ENCODE measurements at places on chromosomes 3 and 15. TPM values are rescaled to one million over a fixed set of nuclear protein-coding genes. Genes with fewer than 3 reads are reported as not detected.

GRCh38 chr15:57251308-57251707 lies 125.0 kb upstream of the CGNL1 start:
- H3K4me3 ChIP-seq: no peak overlapping the region
- DNase-seq: no peak
- peaks cover 54% of the 10 kb centered on the region for H3K36me3 ChIP-seq
- no peak overlapping the region for H3K27ac ChIP-seq
- H3K27me3 ChIP-seq: no peaks in the 10 kb centered on the region
- no peaks in the 10 kb centered on the region for H3K4me1 ChIP-seq

- H3K4me3 ChIP-seq: no peak overlapping the region
- peaks cover 34% of the 10 kb centered on the region for H3K4me1 ChIP-seq
- H3K27me3 ChIP-seq: no peaks in the 10 kb centered on the region
Measured at GRCh38 chr3:129195731-129196256, 12.1 kb upstream of the CNBP start.

DNA sequence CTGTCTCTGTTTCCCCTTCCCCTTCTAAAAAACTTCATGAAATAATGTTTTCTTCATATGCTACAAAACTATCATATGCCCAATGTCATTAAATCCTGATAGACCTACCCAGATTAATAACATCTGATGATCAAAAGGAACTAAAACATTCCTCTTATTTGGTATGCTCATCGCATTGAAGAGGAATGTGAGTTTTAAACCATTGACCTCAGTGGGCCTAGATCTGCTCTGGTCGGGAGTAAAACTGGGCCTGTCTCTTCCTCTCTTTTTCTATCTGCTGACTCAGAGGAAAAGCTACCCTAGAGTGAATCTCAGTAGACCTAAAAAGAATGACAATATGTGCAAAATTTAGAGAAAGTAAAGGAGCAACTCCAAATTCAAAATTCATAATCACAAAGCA lies 275.8 kb downstream of the SATB1 start:
- H3K4me3 ChIP-seq: no peak overlapping the region
- no peaks in the 10 kb centered on the region for H3K4me1 ChIP-seq
- H3K27me3 ChIP-seq: no peaks in the 10 kb centered on the region
- no peak overlapping the region for H3K27ac ChIP-seq

DNA sequence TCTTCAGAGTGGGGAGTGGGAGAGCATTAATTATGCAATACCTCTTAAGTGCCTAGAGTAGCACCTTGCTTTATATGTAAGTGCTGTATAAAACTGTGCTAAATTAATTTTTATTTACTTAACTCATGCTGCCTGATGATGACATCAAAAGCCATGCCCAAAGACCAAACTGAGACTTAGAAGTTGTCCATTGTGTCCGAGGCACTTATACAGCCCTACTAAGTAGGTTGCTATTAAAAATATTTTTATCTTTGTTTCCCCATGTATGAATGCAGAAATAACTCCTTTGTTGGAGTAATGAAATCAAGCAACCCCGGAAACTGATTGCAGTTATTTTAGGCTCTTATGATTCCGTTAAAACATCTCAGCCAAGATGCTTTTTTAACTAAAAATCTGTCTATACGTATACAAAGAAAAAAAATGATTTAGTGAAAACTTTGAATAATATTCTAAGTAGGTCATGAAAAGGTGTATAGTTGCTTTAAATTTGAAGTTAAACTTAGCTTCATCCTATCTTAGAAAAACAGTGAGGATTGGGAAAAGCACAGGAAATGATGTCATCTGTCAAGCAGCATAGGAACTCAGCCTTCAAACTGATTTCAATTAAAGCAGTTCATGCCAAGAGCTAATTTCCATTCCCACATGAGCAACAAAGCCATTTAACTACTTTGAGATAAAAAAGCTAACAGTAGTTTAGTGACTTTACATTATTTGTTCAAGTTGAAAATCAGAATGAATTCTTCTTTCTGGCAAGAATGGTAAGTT lies 43.0 kb downstream of the FBN1 start:
- no peak for DNase-seq
- H3K27ac ChIP-seq: no peak overlapping the region
- H3K27me3 ChIP-seq: no peaks in the 10 kb centered on the region
- H3K4me3 ChIP-seq: no peak overlapping the region

DNA sequence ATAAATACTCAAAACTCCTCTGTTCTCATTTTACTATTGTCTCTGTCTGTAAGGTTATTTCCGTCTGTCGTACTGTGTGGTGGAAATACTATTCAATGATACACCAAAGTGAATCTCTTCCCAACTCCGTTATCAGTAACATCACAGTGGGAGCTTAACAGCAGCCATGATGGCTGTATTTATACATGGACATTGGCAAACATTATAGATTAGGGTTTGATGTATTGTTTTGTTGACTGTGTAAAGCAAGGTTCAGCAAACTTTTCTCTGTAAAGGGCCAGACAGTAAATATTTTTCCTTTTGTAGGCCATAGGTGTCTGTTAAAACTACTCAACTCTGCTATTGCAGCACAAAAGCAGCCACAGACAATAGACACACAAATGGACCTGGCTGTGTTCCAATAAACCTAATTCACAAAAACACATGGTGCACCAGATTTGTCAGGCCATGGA lies 23.2 kb downstream of the LIPC start:
- no peaks in the 10 kb centered on the region for H3K36me3 ChIP-seq
- H3K27ac ChIP-seq: no peak overlapping the region
- peaks cover 14% of the 10 kb centered on the region for H3K4me1 ChIP-seq
- no peaks in the 10 kb centered on the region for H3K27me3 ChIP-seq

DNA sequence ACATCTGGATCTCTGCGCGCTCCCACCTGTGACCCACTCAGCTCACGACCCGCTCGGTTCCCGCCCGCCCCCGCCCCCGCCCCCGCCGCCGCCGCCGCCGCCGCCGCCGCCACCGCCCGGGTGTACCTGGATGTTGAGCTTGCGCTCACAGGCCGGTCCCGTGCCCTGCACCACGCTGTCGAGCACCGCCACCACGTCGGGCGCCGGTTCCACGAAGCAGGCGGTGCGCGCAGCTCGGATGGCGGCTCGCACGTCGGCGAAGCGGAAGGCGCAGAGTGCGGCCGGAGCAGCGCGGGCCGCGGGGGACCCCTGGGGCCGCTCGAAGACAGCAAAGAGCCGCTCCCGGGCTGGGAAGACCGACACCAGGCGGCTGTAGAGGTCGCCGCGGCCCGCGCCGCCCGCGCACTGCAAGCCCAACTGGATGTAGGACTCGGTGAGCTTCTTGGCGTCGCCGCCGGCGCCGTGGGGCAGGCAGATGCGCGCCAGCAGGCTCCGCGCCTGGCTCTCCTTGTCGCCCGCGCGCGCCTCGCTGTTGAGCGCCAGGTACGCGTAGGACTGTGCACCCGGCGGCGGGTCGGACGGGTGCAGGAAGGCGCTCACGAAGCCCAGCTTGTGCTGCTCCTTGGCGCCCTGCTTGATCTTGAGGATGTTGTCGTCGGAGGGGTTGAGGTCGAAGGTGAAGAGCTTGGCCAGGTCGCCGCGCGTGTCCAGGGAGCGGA lies 1.1 kb downstream of the PLXND1 start:
- H3K4me1 ChIP-seq: peaks cover 82% of the 10 kb centered on the region
- H3K36me3 ChIP-seq: no peaks in the 10 kb centered on the region
- H3K27ac ChIP-seq: peak overlapping the region; percentile 89

- peaks cover 18% of the 10 kb centered on the region for H3K27me3 ChIP-seq
- H3K27ac ChIP-seq: peak within 1 kb of the TSS; percentile 67
- peak within 1 kb of the TSS; percentile 57 for H3K4me3 ChIP-seq
- H3K4me1 ChIP-seq: peaks cover 20% of the 10 kb centered on the region
- no peak for DNase-seq
Measured at GRCh38 chr15:92655178-92655995, at the start of gene FAM174B. Gene FAM174B (minus strand): TSS chr15:92655775.

- no peak for DNase-seq
- no peaks in the 10 kb centered on the region for H3K36me3 ChIP-seq
- no peak overlapping the region for H3K4me3 ChIP-seq
- peaks cover 2% of the 10 kb centered on the region for H3K4me1 ChIP-seq
- no peaks in the 10 kb centered on the region for H3K27me3 ChIP-seq
Measured at GRCh38 chr3:63945558-63946096, 33.4 kb upstream of the SCAANT1 start.

- no peaks in the 10 kb centered on the region for H3K36me3 ChIP-seq
- no peak overlapping the region for H3K4me3 ChIP-seq
- H3K27me3 ChIP-seq: no peaks in the 10 kb centered on the region
- no peak for DNase-seq
- no peaks in the 10 kb centered on the region for H3K4me1 ChIP-seq
- H3K27ac ChIP-seq: no peak overlapping the region
Measured at GRCh38 chr3:123907720-123908119, 23.6 kb upstream of the MYLK start.

GRCh38 chr3:10876661-10877060 lies 60.6 kb downstream of the SLC6A11 start:
- no peak overlapping the region for H3K4me3 ChIP-seq
- DNase-seq: no peak
- H3K36me3 ChIP-seq: no peaks in the 10 kb centered on the region
- no peaks in the 10 kb centered on the region for H3K4me1 ChIP-seq
- peaks cover 9% of the 10 kb centered on the region for H3K27me3 ChIP-seq
- H3K27ac ChIP-seq: no peak overlapping the region

DNA sequence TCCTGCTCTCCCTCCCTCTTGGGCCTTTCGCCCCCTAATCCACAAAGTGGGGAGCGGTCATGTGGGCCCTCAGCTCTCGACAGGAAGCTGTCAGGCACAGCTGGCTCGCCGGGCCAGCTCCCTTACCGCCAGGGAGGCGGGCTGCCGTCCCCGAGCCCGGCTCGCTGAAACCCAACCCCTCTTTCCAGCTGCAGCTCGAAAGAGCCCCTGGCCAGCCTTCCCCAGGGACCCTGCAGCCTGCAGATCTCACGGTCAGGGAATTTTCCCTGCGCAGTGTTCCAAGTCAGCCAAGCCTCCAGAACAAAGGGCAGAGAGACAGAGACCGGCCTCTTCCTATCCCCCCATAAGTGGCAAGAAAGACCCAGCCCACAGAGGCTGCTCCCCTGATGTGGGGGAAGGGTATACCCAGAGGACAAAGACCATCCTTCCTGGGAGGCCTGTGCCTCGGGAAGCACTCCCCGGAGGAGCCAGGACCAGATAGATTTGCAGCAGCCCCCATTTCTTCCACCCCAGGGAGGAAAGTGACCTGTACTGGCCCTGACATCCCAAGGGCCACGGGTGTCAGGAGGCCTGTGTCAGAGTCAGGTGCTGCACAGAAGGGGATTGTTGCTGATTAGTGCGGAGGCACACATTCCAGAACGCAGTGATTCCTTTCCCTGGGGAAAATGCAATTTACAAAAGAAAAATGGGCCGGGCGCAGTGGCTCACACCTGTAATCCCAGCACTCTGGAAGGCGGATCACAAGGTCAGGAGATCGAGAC lies 32.6 kb downstream of the MAGEF1 start:
- no peak overlapping the region for H3K4me3 ChIP-seq
- H3K27ac ChIP-seq: no peak overlapping the region
- no peak for DNase-seq
- no peaks in the 10 kb centered on the region for H3K4me1 ChIP-seq
- H3K27me3 ChIP-seq: no peaks in the 10 kb centered on the region

DNA sequence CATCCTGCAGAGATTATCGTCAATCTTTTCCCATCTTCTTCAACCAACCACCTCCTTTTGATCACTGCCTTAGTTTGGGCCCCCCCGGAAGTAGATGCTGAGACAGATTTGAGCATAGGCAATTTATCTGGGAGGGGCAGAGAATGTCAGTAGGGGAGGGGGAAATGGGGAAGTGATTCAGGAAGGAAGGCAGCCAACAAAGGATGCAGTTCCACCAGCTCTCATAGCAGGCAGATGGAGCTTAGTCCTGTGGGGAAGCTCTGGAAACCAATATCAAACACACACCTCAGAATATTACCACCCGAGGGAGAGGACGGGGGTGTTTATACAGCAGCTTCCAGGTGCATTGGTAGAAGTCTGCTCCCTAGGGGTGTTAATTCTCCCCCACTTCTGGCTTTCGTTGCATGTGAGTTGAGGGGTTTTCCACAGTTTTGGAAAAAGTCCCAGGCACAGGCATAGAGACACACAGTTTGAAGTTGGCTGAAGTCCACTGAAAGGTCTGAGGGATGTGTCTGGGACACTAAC lies 91.5 kb upstream of the TNFAIP8L3 start:
- H3K4me3 ChIP-seq: no peak overlapping the region

DNA sequence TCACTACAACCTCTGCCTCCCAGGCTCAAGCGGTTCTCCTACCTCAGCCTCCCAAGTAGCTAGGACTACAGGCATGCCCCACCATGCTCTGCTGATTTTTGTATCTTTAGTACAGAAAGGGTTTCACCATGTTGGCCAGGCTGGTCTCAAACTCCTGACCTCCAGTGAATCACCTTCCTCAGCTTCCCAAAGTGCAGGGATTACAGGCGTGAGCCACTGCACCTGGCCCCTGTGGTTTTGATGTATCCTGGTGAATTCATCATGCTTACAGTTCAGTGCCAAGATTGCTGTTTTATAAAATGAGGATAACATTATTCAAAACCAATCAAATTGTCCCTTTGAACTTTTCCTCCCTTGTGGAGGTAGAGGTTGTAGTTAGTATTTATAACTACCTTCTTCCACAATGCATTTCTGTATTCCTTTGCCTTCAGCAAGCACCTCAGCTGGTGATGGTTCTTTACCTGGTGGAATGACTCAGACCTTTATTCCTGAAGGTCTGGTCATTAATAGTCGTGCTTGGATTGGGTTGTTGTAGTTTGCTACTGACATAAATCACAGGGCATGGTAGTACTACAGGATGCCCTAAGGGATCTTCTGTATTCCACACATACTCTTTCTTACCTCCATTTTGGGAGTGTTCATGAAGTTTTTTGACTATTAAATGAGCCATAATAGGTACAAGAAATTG lies 76.9 kb downstream of the UBP1 start:
- DNase-seq: no peak
- no peaks in the 10 kb centered on the region for H3K36me3 ChIP-seq
- H3K4me1 ChIP-seq: no peaks in the 10 kb centered on the region
- no peak overlapping the region for H3K27ac ChIP-seq
- H3K27me3 ChIP-seq: no peaks in the 10 kb centered on the region

DNA sequence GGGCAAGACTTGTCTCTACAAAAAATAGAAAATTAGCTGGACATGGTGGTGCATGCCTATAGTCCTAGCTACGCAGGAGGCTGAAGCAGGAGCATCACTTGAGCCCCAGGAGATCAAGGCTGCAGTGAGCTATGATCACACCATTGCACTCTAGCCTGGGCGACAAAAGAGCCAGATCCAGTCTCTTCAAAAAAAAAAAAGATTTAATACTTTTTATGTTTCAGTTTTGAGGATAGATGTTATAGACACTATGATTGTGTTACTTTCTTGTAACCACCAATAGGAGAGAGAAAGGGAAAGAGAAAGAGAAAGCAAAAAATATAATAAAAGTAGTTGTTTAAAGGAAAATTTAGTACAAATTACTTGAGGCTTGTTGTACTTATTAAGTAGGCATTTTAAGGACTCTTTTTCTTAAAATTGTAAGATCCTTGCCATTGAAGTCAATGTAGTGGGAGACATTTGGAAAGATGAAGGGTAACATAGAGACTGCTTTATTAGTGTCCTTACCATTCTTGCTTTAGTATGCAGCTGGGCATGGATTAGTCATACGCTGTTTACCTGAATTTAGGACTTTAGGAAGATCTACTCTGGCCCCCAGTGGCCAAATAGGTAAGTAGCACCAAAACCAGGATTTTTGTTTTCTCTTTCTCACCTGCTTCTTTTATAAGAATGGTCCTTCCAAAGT lies 35.1 kb upstream of the ZDHHC23 start:
- no peaks in the 10 kb centered on the region for H3K4me1 ChIP-seq
- H3K27me3 ChIP-seq: no peaks in the 10 kb centered on the region
- no peak for DNase-seq
- no peak overlapping the region for H3K27ac ChIP-seq

SCAANT1 gene
- not detected for total RNA-seq

ACOX2 gene
- total RNA-seq: 9.1 TPM

PLSCR2 gene
- not detected for total RNA-seq

ADAMTS7 gene
- 1.2 TPM for total RNA-seq

TMEM266 gene
- 2.1 TPM for total RNA-seq

SLC51B gene
- total RNA-seq: 0.60 TPM

ANKRD34C gene
- total RNA-seq: not detected

All from suprapubic skin (tissue), 4 donors.